Putamen (tissue), 1 donor: ENCODE measurements at places on chromosomes 5 and 9.

- DNase-seq, result no peak
These were observed 357.8 kb downstream of the CETN3 start for GRCh38 chr5:90051756-90052155.

DNA sequence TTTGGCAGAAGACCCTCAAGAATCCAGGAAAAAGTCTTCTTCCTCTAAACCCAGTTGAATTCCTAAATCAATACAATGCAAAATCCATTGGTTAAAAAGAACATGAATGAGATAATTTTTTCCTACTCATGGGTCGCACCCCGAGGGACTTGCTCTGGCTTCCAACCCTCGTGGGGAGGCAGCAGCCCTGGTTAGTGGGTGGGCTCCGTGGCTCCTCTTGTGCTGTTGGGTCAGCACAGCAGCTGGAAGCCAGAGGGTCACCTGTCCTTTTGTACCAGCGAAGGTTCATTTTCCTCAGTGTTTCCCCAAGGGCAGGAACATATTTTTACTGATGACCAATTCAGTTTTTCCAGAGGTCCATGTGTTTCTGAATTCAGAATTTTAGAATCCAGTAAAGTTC lies 120.6 kb upstream of the S1PR3 start:
- no peak for DNase-seq

DNA sequence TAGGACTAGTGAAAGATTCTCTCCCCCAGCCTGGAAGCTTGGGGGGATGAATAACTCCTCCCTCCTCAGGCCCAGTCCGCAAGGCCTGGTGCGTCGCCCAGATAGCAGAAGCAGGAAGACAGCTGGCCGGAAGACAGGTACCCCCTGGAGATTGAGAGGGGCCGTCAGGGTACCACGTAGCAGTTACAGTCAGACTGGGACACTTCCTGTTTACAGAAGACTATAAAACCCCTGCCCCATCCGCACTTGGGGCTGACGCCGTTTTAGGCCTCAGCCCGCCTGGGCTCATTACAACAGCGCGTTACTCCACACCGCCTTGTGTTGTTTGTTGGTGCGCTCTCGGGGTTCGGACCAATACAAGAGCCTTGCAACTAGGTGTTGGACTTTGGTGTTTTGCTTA lies 15.4 kb downstream of the SEMA6A start:
- peak; percentile 37 for DNase-seq

DNA sequence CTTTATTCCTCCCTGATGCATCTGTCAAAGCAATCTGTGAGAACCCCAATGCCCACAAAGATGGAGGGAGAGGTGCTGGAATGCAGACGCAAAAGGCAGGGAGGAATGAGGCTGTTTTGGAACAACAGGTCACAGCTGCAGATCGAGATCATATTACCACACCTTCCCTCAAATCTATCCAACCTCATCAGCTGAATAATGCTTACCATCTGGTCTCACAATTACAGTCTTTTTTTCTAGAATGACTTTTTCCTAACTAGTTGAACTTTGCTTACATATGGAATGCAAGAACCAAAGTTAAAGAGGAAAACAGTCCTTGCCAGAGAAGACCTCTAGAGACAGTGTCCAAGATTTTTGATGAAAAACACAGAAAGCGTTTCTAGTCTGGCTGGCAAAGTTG lies 158.1 kb downstream of the LPAR1 start:
- DNase-seq, result no peak

DNA sequence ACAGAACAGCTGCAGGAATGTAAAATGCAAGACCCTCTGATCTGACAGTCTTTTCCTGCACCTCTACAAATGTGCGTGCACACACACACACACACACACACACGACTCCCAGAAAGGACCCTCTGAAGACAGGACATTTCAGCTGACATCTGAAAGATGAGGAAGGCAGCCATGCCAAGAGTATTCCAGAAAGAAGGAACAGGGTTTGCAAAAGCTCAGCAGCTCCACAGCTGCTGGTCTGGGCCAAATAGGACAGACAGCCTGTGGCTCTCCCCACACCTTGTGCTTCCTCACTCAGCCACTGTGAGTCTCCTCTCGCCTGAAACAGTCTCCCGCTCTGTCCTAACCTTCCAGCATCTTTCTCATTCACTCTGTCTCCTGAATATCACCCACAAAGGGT lies 189.0 kb downstream of the PALM2AKAP2 start:
- DNase-seq, result no peak

DNA sequence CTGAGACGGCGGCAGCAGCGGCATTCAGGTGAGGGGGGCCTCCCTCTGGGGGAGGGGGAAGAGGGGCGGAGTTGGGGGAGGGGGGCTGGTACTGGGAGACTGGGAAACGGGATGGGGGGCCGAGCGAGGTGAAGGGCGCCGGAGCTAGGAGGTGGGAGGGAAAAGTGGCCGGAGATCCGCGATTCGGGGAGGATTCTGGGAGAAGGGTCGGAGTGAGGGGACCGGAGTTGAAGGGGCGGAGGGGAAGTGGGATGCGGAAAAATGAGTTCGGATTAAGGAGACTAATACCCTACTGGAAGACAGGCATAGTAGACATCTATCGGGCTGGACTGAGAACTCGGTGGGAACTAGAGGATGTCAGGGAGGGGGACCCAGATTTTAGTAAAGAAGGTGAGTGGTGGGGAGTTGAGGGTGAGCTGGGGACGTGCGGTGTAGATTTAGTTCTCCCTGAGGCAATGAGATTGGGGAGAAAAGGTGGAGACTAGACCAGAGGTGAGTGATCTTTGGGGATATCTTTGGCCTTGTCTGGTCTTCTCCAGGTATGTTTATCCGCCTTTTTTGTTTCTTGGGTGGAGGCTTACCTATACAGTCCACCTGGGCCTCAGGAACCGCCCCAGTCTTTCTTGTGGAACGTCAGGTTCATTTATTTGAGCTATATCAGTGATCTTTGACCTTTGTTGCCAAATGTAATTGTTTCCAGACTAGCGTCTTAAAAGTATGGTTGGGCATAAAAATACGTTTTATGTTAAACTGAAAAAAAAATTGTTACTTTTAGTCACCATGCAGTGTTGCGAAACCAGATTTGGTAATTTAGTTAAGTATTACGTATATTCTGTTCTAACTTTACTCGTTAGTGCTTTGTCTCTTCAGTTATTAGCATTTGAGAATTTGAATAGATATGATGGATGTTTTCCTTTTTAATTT lies 632 bp downstream of the UBAP1 start:
- no peak for DNase-seq

- no peak for DNase-seq
These were observed 138.9 kb downstream of the RASEF start for GRCh38 chr9:82923912-82924605.

DNA sequence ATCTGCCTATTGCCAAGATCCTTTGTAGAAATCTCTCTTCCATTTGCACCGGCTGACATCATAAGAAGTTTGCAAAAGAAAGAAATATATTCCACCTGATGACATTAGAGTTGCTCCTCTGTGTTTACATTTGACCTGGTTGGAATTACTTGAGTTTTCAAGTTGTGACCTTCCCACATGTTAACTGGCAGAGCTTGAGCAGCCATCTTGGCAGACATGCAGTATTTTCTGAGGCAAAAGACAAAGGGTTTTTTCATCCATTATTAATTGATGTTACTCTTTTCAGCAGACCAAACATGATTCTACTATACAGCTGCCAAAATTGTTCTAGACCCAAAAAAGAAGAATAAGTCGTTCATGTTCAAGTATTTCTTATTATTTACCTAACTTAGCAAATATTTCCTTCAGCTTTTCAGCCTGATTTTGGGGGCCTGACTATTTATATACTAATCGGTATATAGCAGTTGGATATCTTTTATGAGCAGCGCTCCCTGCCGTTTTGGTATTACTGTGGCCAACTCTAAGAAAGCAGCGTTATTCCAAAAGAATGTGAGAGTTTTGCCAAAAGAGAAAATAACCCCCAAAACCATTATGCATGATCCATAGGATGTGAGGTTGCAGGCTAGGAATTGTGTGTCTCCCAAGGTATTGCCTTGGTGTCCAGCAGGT lies 212.9 kb downstream of the PBX3 start:
- DNase-seq, result peak; percentile 78

- no peak for DNase-seq
These were observed 275.5 kb downstream of the ARHGEF28 start for GRCh38 chr5:73901455-73901854.

DNA sequence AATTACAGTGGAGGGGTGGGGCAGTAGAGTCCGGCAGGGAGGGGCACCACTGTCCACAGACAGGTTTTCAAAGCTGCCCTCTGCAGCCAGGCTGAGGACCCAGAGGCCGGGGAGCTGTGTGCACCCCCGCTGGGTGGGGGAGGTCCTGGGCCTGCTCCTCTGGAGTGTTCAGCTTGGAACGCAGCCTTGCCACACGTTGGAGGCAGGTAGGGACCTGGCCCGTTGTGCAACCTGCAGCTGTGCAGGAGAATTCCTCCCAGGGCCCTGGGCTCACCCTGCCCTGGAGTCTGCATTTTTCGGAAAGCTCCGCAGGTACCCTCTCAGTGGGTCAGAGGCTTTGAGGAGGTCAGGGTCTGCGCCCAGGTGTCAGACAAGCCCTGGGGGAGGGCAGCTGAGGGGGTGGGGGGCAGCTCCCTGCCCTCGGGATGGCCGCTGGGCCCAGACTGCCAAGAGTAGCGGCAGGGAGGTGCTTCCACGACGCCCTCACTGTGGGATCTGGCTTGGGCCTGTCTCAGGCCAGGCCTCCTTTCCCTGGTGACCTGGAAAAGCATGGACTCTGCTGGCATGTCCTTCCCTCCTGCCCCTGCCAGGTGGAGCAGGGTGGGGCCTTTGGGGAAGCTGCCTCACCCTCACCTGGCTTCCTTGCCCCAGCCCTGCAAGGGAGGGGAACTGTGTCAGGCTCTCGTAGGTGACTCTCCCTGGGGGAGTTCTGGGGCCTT lies 29.5 kb downstream of the RXRA start:
- no peak for DNase-seq

GRCh38 chr5:39283231-39283818 lies 64.0 kb upstream of the FYB1 start:
- DNase-seq, result peak; percentile 52

- DNase-seq, result no peak
These were observed 320.1 kb downstream of the TRPM3 start for GRCh38 chr9:70801181-70801829.

DNA sequence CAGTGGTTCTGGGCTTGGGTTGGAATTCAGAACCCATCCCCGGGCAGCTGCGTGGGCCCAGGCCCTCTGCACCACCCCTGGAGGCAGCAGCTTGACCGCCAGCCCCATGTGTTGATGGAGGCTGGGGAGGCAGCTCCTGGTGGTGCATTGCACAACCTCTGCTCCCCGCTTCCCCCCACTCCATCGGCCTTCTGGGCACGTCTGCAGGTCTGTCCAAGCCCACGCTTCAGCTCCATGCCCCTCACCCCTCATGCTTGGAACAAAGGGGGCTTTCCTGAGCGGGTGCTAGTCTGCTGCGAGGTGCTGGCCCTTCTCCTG lies 1.4 kb downstream of the NCS1 start:
- DNase-seq, result no peak
